Osteocyte (in vitro differentiated cells): ENCODE measurements at places on chromosomes 3 and 15. TPM values are rescaled to one million over a fixed set of nuclear protein-coding genes. Genes with fewer than 3 reads are reported as not detected.

The CCDC13 gene
- 0.30 TPM in 1 of 2 replicates, not detected in the other for total RNA-seq

The C3orf80 gene
- total RNA-seq, result not detected in 2 replicates

The NXPE3 gene
- 22.2 and 23.9 TPM in 2 replicates for total RNA-seq

GRCh38 chr3:46943237-46944187 lies 33.0 kb downstream of the CCDC12 start:
- no peak for DNase-seq

GRCh38 chr15:55799291-55800212 lies 56.6 kb upstream of the PRTG start:
- no peak for DNase-seq

DNA sequence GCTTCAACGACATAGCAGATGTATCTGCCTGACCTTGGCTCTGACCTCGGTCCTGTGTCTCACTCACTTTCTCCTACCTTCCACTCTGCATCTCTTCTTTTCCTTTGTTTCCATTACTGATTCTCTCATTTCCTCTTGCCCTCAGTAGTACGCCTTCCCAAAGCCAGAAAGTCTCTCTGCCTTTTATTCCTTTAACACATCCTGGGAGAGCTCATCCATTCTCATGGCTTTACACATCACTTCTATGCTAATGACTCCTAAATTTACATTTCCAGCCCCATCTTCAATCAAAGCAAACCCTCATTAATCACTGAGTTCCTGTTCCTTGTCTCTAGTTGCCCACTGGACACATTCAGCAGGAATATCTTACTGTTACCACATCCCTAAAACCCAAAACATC lies 938.6 kb downstream of the NTRK3 start:
- DNase-seq, result no peak
